EH (cell line): ENCODE measurements at places on chromosomes 3 and 15.

GRCh38 chr3:144875211-144875610, 903.6 kb downstream of the DIPK2A start:
- peak; percentile 2 for DNase-seq

DNA sequence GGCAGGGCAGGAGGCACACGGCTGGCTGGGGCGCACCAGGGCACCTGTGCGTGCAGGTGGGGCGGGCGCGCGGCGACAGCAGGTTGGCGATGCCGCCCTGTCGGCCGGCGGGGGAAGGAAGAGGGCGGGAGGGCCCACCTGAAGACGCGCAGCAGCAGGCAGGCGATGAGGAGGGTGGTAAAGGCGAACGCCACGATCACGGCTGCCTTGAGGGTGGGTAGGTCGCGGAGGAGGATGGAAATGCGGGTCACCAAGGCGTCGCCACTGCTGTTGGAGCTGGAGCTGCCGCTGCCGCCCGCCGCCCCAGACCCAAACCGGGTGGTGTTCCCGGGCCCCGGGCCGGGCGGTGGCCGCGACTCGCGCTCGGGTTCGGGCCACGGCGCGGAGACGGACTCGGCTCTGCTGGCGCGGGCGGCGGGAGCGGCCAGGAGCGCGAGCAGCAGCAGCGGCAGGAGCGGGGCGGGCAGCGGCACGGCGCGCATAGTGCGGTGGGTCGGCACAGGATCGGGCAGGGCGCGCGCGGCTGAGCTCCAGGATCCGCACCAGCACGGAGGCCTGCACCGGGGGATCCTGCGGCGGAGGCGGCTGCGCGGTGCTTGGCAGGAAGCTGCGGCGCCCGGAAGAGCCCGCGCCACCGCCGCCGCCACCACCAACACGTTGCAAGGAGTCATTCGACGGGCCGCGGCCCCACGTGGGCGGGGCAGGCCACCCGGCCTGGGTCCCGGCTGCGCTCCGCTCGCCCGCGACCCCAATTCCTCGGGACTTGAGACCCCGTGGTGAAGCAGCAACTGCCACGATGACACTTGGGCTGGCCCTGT, at the start of gene FAM174B:
FAM174B (minus strand) TSS at position 598 of the 818 bp plus-strand sequence.
- DNase-seq = peak; percentile 53

- peak; percentile 69 for DNase-seq
These were observed 894.7 kb downstream of the OTOL1 start for GRCh38 chr3:162391301-162391700.

DNA sequence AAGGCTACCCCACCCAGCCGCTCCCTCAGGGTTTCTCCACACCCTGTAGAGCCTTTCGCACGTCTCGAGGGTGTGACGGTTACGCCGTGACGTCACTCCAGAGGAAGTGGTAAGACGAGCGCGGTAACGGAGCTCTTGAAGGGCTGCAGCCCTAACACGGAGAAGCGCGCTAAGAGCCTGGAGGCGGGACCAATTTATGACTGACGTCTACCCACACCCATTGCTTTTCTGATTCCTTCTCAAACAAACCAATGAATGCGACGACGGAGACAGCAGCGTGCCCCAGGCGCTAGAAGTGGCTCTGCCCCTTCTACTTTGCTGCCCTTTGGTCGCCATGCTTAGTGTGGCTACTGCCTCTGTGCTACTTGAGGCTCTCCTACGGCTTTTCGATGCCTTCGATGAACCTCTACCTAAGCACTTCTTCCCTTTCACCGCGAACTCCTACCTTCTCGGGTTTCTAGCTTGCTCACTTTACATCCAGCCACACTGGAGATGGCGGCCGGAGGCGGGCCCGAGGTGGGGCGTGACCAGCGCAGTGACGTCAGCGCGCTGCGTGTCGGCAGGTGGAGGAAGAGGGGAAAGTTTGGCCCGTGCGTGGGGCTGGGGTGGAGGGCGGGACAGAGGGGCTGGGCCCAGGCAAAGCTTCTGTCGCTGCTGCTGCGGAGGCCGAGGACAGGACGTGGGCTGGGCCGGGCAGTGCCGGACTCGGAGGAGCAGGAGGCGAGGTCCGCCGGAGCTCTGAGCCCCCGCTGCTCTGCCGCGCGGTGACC, at the start of gene OXSR1:
OXSR1 (plus strand) TSS at position 586 of the 770 bp plus-strand sequence. CDS start 340 bp downstream, outside the sequence.
- DNase-seq = peak; percentile 100

DNA sequence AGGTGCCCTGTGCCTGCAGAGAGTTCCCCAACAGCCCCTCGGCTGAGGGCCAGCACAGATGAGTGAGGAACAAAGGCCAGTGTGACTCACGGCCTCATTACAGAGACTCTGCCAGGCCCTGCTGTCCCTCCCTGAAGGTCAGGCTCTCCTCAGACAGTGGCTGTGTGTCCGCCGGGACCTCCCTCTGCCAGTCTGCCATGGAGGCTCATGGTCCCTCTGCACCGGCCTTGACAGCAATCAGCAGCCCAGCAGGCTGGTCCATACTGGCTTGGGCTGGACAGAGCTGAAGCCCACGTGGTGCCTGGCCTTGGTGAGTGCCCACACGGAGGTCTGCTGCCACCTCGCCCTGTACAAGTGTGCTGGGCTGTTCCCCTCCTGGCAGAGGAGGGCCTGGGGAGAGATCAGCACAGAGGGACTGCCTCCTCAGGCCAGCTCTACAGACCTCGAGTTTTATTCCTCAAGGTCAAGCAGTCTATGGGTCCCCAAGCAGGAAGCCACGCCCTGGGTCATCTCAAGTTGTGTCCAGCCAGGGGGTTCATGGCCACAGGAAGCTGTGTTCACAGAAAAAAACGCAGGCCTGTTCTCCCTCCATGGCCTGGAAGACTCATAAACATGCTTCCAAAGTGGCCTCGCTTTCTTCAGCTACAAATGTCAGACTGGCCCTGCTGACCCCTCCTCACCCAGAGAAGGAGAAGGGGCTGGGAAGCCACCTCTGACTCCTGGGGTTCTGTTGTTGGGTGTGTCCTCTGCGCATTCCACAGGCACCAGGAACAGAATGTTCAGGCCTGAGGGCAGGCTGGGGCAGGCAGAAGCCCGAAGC, 27.0 kb downstream of the SLC41A3 start:
- peak; percentile 25 for DNase-seq
